Smooth muscle cell of the pulmonary artery (primary cell): ENCODE measurements at places on chromosomes 7 and 10. TPM values are rescaled to one million over a fixed set of nuclear protein-coding genes. Genes with fewer than 3 reads are reported as not detected.

The IQUB gene
- total RNA-seq, result 0.63 and 0.85 TPM in 2 replicates

The CELF2 gene
- total RNA-seq, result 18.1 and 39.4 TPM in 2 replicates

The RPA3 gene
- 6.8 and 15.4 TPM in 2 replicates for total RNA-seq

The WNT8B gene
- total RNA-seq, result not detected in 2 replicates

The CNNM2 gene
- total RNA-seq, result 16.0 and 20.5 TPM in 2 replicates

The ELMO1 gene
- 0.43 and 3.3 TPM in 2 replicates for total RNA-seq

The NPC1L1 gene
- total RNA-seq, result 0.07 and 0.13 TPM in 2 replicates

The FAM53B gene
- 14.9 and 17.4 TPM in 2 replicates for total RNA-seq

The GRIFIN gene
- not detected in 2 replicates for total RNA-seq

The PCDH15 gene
- total RNA-seq, result not detected in 2 replicates

The TDRD1 gene
- total RNA-seq, result 0.13 and 1.2 TPM in 2 replicates

The XRCC2 gene
- 0.86 and 1.2 TPM in 2 replicates for total RNA-seq

The CPVL gene
- 0.20 TPM in 1 of 2 replicates, not detected in the other for total RNA-seq

The LIPN gene
- total RNA-seq, result not detected in 2 replicates

The GHITM gene
- total RNA-seq, result 172 and 189 TPM in 2 replicates

The SORBS1 gene
- total RNA-seq, result 1.6 and 5.1 TPM in 2 replicates

The SLC26A5 gene
- total RNA-seq, result not detected in 2 replicates

The CDK14 gene
- total RNA-seq, result 35.8 and 59.9 TPM in 2 replicates

The SLC26A3 gene
- total RNA-seq, result not detected in 2 replicates

The TMEM270 gene
- total RNA-seq, result not detected in 2 replicates

The ATOH7 gene
- 0.07 TPM in 1 of 2 replicates, not detected in the other for total RNA-seq

The ZNF735 gene
- not detected in 2 replicates for total RNA-seq

The LSM8 gene
- 18.6 and 21.5 TPM in 2 replicates for total RNA-seq

The CFTR gene
- total RNA-seq, result not detected in 2 replicates

The ANKRD1 gene
- 23.2 and 24.2 TPM in 2 replicates for total RNA-seq

The NANOS1 gene
- total RNA-seq, result 0.99 and 1.5 TPM in 2 replicates

The DENND2A gene
- 4.8 and 7.9 TPM in 2 replicates for total RNA-seq
